A673 (cell line): ENCODE measurements at places on chromosomes 4 and X.
A peak's percentile ranks its signal among the peaks of the same experiment; 100 is the strongest.

GRCh38 chr4:186067757-186068385 lies 1.1 kb upstream of the TLR3 start:
- DNase-seq, result peak; percentile 75

DNA sequence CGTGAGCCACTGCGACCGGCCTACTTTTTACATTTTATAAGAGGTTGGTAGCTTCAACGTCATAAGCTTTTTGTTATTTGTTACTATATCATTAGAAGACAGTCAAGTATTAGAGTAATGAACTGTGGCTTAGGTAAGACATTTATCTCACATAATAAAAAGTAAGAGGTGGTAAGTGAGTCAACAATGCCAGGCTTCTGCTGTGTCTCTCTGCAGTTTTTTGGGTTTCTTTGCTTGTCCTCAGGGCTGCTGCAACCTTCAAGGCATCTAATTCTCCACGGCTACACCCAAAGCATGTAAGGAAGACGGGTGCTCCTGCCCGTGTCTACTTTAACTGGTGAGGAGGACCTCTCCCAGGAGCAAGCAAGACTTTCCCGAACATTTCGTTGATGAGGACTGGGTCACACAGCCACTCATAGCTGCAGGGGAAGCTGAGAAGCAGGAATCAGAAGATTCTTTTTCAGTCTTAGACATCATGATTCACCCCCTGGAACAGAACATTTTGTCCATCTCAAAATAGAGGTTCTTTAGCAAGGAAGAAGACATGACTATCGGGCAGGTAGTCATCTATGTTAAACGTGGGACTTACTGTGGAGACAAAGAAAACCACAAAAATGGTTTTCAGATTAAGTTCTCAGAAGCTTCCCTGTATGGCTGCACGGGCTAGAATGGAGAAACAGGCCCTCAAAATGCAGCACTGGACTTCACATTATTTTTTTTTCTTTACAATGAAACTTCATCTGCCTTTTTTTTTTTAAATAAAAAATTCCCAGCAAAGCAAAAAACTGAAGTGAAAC lies 13.0 kb upstream of the RHOH start:
- DNase-seq, result no peak

GRCh38 chr4:58247792-58248191 lies 1137.6 kb upstream of the IGFBP7 start:
- DNase-seq, result no peak

DNA sequence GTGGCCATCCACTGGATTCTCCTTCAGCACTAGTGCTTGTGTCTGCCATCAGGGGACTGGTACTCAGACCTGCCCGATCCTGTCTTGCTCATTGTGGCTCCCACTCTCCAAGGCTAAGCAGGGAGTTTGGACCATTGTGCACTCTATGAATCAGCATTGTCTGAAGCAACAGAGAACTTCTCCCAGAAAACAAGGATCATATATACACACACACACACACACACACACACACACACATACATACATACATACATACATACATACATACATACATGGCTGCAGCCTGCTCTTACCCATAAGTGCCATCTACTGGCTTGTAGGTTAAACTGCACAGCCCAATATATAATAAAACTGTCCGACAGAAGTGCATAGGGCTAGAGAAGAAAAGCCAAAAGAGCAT lies 345.3 kb upstream of the LCORL start:
- peak; percentile 46 for DNase-seq

- DNase-seq, result peak; percentile 21
Measured at GRCh38 chrX:136055651-136056221, 70.5 kb downstream of the SLC9A6 start.

GRCh38 chr4:102585329-102585728 lies 84.2 kb downstream of the NFKB1 start:
- no peak for DNase-seq

DNA sequence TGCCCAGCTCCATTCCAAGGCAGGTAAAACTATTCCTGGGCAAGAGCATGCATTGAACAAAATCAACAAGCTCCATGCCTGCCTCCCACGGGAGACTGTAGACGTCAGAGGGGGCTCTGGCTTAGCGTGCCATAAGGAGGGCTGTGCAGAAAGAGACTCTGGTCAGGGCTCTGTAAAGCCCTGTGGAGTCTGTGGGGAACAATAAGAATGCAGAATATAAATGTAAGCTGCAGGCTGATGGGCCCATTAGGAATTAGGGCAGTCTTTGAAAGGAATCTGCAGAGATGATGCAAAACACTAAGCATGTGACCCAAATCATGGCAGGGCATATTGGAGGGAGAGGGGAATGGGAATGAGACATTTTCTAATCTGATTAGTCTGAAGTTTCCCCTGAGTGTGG lies 170.3 kb downstream of the EFHC2 start:
- no peak for DNase-seq

GRCh38 chr4:185773419-185773818 lies 38.6 kb downstream of the SORBS2 start:
- DNase-seq, result no peak

- DNase-seq, result no peak
Measured at GRCh38 chrX:56503941-56504673, 59.3 kb upstream of the UBQLN2 start.
